ENCODE measurements at places on chromosomes 6 and 20.

DNA sequence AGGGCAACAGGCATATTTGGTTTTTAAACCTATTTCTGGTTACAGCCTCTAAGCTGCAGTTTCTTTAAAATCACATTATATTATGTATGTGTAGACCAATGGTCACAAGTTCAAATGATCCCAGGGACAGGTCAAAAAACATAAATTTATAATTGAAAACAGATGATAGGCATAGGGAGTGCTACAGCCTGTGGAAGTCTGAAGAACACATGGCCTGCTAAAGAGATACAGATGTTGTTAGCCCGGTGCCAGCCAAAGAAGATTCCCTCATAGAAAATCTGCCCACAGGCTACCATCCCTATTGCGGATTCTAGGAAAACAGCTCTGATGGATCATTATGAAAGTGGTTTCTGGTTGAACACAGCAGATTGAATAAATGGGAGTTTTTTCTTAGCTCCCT is 65.3 kb downstream of the NRSN1 start:
- no peak for DNase-seq

DNA sequence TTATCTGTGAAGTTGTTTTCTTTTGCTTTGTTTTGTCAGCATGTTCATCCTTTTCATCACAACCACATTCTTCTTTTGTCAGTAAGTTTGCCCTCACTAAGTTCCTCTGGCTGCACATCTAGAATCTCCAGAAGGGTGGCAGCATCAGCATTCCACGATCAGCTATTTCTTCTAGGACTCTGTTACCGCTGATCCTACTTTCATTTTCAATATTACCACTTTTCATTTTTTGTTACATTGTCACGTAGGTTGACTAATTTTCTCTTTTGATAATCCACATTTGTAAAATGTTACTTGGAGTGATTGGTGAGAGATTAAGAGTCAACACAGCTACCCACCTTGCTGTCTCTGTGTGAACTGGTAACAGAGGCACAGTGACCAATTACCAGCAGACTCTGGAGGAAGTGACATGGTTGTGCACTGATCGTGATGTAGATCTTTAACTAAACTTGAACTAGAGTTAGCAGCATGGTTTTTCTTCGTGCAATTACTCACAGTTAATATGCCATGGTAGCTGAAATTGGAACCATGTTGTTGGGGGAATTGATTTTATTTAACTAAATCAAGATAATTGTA is 307.9 kb upstream of the SLC35B3 start:
- DNase-seq, result peak; percentile 76

DNA sequence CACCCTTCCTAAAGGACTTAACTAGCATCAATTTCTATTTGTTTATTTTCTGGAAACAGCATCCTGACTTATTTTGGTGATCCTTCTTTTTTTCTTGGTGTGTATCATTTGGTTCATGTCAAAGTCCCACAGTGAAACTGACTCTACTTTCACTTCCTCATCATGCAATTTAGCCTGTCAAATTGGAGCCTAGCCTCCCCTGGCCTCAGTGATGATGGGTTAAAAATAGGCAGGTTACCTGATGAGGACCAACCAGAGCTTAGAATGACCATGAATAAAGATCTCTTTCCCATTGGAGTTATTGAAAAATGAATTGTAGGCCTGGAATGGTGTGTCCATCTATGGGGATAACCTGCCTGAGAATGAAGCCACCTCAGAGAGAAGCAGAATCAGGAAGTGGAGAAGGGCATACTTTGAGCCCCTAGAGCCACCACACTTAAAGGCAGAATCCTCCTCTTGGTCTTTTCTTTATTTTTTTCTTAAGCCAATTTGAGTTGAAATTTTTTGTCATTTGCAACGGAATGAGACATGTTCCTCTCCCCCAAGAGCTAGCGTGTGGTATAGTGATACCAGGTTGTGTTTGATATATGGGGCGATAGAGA is 105.6 kb downstream of the BTBD3 start:
- DNase-seq, result no peak

- DNase-seq, result no peak
These were observed 50.3 kb upstream of the LY86 start for GRCh38 chr6:6538261-6538660.

- no peak for DNase-seq
These were observed 101.4 kb downstream of the LRFN2 start for GRCh38 chr6:40485795-40486194.

Measured in OCI-M1 (cell line).